NCI-H510A treated with DMSO at 0.1 percent for 48 hours (cell line): ENCODE measurements at places on chromosomes 11 and 22.

DNA sequence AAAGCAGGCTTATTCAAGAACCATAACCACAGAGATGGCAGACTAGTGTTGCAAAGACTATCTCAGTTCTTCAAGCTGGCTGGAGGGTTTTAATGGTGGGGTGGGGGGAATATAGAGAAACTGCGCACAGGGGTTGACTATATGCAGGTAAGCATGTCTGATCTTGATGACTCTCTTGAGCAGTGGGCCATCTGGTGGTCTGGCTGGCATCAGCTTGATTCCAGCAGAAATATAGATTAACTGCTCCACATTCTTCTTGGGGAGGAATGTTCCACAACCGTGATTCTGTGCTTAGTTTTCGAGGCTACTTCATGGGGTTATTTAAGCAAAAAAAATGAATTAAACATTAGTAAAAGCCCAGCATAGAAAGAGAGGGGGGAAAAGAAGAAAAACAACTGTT lies 158.8 kb upstream of the PGR start:
- no peak for DNase-seq

- DNase-seq: no peak
These were observed at the start of gene C22orf15 for GRCh38 chr22:23762842-23763578. TSS of gene C22orf15 (plus strand) at chr22:23762990. CDS start at chr22:23763307, 317 bp downstream.

- no peak for DNase-seq
These were observed 2.6 kb upstream of the PDGFB start for GRCh38 chr22:39247361-39247760.

- DNase-seq: no peak
These were observed 83.0 kb downstream of the ALX4 start for GRCh38 chr11:44226945-44227344.
